CD4-positive, CD25-positive, alpha-beta regulatory T cell (primary cell): ENCODE measurements at places on chromosomes 12 and 14.
A peak's percentile ranks its signal among the peaks of the same experiment; 100 is the strongest.

DNA sequence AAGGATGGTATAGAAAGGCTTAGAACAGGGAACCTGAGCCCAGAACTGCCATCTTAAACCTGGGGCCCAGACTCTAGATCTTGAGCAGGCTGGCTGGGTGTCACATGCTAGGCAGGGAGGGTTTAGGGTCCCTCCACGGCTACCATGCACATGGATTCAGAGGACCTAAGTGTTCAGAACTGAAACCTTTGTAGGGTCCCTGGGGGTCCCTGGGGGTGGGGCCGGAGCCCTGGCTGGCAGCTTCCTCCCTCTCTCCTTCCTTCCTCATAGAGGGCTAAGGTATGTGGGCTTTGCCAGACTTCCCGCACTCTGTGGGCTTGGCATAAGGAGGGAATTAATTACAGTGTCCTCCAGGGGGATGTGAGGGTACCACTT lies 4.6 kb upstream of the ZNF385A start:
- no peak for DNase-seq

- DNase-seq: no peak
These were observed 60.7 kb downstream of the SPPL3 start for GRCh38 chr12:120843472-120843871.

DNA sequence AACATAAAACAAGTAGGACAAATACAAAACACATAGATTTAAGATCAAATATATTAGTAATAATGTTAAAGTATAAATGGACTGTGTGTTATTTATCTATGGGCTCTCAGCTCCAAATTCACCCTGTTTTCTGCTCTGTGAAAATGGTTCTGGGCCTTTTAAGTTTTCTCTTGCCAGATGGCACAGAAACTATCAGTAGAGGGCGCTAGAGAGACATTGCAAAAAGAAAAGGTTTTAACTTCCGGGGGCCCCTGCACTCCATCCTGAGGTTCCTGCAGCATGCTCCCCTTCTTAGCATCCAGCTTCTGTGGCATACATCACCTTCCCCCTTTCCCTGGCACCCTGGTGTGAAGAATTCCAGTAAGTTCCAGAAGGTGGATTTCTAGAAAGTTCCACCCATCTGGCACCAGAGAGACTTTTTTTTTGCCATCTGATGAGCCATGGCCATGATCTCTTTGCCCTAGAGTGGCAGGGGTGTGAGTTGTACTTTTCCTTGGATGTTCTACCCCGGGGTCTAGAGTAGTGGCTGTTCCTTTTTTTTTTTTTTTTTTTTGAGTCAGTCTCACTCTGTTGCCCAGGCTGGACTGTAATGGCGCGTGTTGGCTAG lies 29.3 kb downstream of the ZCRB1 start:
- peak; percentile 60 for DNase-seq

DNA sequence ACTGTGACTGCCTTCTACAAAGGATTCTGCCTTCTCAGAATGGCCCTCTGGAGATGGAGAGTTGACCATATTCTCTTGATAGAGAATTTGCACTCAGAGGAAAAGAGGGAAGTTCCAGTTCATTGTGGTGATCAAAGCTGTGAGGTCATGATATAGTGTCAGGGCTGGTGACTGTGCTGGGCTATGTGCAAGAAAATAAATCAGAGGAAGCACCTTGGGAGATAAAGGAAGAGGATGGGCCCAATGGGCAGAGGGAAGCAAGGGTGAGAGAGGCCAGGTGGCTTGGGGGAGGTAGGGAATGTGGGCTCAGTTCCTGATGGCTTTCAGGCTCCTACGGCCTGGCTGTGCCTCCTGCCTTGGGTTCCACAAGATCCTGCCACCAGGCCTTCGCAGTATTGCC lies 145.8 kb downstream of the SLC8A3 start:
- DNase-seq: no peak

GRCh38 chr12:103657331-103657730 lies 70.3 kb downstream of the STAB2 start:
- no peak for DNase-seq

- no peak for DNase-seq
These were observed 266.6 kb downstream of the ADGRD1 start for GRCh38 chr12:131220331-131220685.

DNA sequence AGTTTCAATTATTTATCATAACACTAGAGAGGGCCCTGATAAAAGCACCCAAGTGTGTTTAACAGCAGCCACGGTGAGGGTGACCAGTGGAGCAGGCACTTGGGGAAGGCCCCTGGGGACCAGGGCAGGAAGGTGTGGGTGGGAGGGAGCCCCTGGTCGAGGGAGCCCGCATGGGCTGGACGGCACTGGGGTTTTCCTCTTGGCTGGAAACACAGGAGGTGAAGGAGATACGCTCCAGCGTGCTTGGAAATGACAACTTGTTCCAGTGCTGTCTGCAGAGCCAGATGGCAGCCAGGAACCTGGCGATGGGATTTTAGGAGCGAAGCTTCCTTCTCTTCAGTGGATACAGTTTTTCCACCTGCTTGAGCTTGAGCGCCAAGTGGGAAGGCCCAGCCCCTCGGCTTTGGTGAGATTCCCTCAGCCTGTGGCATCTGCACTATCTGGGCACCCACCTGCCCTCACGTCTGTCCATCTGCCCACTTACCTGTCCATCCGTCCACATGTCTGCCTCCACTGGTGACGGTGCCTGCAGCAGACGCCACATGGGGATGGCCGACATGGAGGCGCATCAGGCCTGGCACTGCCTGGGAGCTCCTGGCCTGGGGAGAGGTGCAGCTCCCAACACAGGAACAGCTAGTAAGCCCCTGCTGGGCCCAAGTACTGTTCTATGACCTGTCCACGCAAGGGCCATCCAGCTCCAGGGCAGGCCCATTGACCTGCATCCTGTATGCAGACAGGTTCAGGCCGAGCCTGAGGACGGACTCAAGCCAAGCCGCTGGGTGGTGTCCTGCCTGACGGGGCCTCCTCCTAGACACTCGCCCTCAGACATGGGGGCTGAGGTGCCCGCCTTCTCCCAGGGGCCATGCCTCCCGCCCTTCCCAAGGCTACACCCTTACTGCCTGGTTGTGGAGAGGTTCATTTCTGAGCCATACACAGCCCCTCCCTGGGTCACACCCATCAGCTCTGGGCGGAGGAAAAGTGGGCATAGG lies 192.2 kb upstream of the C14orf180 start:
- no peak for DNase-seq

DNA sequence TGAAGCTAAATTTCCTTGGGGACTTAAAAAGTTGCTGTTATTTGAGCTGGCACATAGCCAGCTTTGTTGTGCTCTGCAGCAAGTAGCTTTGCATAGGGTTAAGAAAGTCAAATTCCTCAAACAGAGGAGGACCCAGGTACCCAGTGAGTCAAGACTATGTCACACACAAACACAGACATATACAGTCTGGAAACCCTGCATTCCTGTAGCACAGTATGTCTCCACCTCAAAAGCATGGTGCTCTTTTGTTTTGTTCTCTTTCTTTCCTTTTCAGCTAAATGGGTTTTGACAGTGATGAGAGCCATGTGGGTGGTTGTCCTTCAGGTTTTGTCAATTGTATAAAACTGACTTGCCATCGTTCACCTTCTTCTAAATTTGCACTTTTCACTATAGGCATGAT lies 179.6 kb upstream of the DIO2 start:
- no peak for DNase-seq

- DNase-seq: no peak
These were observed 69.3 kb upstream of the SCN8A start for GRCh38 chr12:51521554-51522276.

GRCh38 chr14:102622262-102622885 lies 29.9 kb downstream of the RCOR1 start:
- DNase-seq: no peak

DNA sequence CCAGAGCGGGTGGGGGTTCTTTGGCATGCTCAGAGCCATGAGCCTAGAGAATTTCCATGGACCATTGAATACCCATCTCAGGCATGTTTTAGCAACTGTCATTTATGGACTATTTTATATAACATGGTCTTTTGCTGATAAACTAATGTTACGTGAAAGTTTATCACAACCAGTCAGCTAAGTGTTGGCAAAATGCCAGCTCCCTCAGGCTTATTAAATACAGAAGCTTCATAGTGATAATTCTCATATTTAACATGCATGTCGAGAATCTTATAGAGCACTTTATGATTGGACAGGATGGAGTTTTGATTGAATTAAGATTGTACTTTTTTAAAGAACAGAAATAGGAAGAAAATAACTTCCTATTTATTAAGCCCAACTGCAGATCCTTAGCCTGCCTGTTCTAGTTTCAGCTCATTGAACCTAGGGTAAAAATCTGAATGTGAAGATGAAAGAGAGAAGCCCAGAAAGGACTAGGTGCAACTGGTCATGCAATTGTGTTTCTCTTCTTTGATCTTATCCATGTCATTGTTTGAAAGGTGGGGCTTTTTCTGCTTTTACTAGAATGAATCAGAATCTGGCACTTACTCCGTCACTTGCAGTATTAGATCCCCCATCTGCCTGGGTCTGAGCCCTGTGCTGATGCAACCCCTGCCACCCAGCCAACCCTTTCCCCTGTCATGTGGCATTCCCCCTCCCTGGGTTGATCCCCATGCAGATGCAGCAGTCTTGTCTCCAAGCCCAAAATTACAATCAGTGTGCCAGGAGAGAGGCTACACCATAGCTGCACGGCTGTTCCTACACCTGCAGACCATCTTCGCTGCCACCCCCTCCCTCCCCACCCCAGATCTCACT lies 134.6 kb upstream of the EVL start:
- DNase-seq: no peak

DNA sequence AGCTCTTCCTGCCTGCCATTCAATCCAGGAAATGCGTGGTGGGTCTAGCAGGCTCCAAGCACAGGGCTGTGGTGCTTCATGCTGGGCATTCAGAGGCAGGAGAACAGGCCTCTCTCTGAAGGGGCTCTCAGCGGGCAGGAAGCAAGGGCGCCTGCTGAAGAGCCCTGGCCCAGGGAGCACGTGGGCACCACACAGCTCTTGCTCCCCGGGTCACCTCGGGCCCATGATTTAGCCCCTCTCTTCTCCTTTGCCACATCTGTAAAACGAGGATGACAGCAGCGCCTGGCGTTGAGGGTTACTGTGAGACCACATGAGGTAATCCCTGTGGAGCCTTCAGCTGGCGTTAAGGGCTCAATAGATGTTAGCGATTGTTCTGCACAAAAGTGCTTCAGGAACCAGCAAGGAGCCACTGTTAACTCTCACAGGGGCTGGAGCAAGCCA lies 37.6 kb upstream of the SPTLC2 start:
- DNase-seq: no peak

DNA sequence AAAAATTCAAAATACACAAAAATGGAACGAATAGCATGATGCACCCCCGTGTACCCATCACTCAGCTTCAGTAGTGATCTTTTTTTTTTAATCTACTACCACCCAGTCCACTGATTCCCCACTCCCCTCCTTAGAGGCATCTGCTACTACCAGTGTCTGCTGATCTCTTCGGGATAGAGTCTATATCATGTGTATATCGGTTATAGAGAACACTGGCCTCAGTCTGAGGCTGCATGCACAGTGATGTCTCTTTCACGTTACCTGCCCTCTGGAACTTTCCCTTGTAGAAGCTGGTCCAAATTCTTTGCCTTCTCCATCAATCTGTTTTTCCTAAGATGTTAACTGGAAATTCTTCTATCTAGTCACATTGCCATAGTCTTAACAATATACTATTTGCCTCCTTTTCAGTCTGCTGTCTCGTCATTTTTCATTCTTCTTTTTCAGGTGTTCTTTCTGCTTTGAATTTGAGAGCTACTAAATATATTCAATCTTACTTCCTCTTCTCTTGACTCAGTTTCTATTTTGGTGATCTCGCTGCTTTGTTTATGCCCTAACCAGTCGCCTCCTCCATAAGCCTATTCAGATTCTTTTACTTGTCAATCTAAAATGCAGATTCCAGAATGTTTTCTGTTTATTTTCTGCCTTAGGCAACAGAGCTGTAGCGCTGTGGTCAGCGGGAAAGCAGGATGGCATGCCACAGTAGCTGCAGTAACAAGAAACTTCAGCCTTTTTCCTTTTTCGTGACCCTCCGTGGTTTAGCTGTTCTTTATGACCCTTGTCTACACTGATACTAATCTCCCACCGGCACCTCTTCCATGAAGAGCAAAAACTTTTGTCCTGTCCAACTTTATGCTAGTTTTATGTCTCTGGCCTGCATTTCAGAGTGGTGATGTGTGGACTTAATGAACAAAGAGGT lies 67.0 kb downstream of the FBXW8 start:
- no peak for DNase-seq

DNA sequence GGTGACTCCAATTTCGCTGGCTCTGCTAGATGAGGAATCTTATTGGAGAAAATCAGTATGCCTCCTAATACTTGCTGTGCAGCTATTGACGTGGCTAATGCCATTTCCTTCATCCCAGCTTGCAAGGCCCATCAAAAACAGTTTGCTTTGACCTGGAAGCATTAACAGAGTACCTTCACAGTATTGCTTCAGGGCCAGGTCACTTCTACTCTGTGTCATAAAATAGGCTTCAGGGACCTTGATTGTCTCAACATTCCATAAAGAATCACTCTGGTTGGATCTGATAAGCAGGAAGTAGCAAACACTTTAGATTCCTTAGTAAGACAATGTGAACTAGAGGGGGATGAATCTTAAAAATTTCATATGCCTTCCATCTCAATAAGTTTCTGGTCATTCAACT lies 26.9 kb upstream of the ZNF641 start:
- DNase-seq: no peak

DNA sequence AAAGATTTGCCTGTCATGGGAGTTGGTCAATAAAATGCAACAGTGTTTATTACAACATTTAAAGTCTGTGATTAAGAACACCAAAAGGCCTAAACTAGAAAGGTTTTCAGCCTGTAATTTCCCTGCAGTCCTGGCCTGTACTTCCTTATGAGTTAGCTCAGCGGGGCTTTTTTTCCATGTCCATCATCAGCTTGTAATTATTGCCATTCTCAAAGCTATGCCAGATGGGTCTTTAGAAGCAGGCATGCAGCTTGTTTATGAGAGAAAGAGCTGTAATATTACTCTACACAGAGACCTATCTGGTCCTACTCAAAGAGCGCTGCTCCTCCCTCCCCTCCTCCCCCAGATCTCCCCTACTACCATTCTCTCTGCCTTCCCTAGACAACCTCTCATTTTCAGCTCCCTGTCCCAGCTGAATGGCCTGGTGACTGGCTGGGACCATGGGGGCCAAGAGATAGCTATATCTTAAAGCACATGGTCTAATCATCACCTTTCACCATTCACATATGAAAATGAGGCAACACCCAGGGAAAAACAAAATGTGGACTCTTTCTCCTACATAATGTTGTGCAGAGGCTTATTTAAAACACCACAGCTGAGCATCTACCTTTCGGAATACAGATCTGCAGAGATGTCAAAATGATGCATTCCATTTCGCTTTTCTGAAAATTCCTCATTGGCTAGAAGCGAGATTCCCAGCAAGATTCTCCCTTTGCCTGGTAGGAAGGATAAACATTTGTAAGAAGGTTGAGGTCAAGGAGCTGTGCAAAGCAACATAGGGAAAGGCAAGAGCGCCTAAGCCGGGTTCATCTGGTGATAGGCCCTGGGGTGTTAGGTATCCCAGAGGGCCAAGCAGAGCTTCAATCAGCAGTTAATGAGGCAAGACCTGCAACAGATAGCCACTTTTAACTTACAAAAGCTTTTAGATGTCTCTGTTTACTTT lies 209.7 kb upstream of the CDKN3 start:
- no peak for DNase-seq

GRCh38 chr14:104721505-104722431 lies 2.3 kb upstream of the ADSS1 start:
- no peak for DNase-seq
